ENCODE measurements at places on chromosomes 11 and 22.

DNA sequence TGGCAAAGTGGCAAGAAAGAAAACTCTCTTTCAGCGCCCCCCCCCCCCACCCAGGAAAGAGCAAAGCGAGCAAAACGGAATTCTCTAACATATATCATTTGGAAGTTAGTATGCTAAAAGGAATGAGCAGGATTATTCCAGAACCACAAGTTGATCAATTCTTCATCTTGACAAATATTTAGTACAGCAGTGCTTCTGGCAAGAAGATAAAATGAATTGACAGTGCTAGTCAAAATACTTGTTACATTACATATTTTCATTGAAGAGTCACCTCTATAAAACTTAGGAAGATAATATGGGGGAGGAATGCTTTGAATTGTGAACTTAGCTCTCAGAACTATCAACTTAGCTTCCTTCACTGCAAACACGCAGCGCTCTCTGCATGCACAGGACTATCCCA lies 377.4 kb downstream of the DYNC2H1 start:
- no peak for DNase-seq

DNA sequence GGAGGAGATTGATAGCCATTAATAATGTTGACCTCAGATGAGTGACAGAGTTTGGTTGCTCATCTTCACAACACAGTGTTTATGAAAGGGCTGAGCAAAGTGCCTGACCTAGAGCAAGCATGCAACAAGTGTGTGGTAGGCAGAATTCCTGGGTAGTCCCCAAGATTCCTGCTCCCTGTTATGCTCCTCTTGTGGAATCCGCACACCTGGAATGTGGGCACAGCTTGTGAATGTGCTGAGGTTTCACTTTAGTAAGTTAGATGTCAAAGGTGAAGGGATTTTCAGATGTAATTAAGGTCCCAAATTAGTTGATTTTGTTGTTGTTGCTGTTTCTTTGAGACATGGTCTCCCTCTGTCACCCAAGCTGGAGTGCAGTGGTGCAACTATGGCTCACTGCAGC lies 20.7 kb upstream of the SPON1 start:
- no peak for DNase-seq

- DNase-seq = no peak
Measured at GRCh38 chr11:60183591-60184205, 815 bp upstream of the MS4A6A start.

DNA sequence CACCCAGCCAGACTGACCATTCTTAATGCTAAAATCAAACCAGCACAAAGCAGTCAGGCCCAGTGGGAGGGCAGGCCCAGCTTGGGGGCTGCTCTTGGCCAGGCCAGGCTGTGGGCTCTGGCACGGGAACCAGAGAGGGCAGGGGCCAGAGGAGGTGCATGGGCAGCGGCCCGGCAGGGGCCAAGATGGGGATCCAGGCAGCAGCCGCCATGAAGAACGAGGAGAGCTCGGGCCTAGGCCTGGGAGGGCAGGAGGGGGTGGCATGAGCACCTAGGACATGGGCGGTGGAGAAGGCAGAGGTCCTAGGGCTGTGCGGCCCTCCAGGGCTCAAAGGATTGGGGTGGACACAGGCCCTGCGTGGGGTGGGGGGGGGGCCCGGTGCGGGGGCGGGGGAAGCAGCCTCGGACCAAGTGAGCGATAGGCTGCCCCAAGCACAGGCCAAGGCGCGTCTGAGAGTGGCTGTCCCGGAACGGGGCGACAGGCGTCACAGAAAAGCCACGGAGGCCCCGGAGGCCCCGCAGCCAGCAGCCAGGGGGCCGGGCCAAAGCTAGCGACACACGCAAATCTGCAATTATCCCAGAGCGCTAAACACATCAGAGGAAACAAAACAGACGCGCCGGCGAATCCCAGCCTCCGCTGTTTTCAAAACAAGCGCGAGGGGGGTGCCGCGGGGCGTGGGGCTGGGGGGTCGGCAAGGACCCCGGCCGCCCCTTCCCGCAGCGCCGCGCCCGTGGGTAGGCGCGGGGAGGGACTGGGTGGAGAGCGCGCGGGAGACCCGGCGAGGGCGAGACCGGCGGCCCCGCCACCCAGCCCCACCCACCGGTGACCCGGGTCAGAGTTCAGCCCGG lies 8.3 kb downstream of the PLXNB2 start:
- no peak for DNase-seq

- no peak for DNase-seq
Measured at GRCh38 chr11:71084306-71085012, 167.9 kb downstream of the SHANK2 start.

- no peak for DNase-seq
Measured at GRCh38 chr11:47599902-47600301, 5.7 kb upstream of the C1QTNF4 start.

- no peak for DNase-seq
Measured at GRCh38 chr22:20904008-20904979, 12.9 kb upstream of the CRKL start.

DNA sequence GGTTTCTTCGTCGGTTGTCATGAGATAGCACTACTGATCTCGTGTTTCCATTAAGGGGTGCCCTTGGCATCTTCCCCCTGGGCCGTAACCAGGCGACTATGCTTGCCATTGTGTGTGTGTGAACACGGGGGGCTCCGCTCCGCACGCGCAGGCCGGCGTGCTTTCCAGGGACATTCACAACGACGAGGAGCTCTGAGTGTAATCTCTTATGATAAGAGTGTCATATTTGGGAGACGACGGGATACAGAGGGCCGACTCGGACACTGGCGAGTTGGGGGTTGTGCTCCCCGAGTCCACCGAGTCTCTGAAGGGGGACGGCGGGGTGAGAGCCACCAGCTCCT lies 170.9 kb upstream of the CTSC start:
- DNase-seq = no peak

DNA sequence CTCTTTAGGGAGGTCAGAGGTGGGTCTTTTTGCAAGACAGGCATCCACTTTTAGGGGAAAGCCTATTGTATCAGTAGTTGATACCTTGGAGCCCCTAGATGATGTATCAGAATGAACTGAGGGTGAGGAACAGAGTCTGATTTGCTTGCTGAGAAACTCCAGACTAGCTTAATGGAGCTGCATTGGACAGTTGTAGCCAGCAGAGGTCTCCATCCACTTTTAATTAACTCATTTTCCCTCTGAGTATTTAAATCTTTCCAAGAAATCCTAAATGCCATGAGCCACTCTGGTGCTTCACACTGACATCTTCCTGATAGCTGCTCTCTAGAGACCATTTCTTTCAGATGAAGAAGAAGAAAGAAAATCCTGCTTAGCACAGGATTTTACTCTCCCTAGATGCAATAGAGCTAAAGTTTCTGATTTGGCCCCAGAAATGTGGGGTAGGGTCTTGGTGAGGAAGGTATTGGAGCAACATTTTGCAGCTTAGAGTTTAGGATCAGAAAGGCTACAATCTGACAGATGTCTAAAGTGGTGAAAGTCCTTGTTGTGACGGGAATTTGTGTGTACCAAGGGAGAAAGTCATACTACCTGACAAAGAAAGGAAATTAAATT lies 38.0 kb downstream of the EXT2 start:
- no peak for DNase-seq
